ENCODE measurements at places on chromosomes 11 and 22. TPM values are rescaled to one million over a fixed set of nuclear protein-coding genes. Genes with fewer than 3 reads are reported as not detected.

Gene CASP5
- polyA plus RNA-seq = 15.2 TPM

Gene CTTN
- polyA plus RNA-seq = 224 TPM

Gene EFCAB6
- 1.5 TPM for polyA plus RNA-seq

Gene RPL3
- polyA plus RNA-seq = 3,924 TPM

Gene MMP1
- 5.5 TPM for polyA plus RNA-seq

Gene RNF121
- polyA plus RNA-seq = 42.9 TPM

Gene GNG3
- polyA plus RNA-seq = 10.9 TPM

Gene SORL1
- polyA plus RNA-seq = 31.0 TPM

Gene CDKN1C
- polyA plus RNA-seq = 197 TPM

Gene POU2AF1
- 1.2 TPM for polyA plus RNA-seq

Gene NPTXR
- 9.8 TPM for polyA plus RNA-seq

Gene CECR2
- polyA plus RNA-seq = 1.7 TPM

- DNase-seq = no peak
- no peak overlapping the region for H3K4me3 ChIP-seq
- no peaks in the 10 kb centered on the region for H3K27me3 ChIP-seq
- peaks cover 32% of the 10 kb centered on the region for H3K36me3 ChIP-seq
- no peaks in the 10 kb centered on the region for H3K4me1 ChIP-seq
These were observed 11.3 kb upstream of the BACE1-AS start for GRCh38 chr11:117279711-117280376.

DNA sequence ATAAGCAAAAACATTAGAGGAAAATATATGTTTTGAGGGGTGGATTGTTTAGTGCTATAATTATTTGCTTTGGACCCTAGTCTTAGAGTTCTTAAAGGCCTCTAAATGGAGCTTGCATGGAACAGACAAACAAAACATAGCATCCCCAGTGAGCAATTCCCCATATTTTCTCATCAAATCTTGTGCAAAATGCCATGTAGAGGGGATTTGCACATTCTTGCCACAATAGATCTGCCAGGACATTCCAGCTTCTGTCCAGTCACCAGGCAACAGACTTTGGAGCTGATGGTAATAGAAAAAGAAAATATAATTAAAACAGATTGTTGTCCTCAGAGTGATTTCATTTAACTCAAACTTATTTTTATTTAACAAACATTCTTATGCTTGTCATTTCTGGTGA, 360.3 kb upstream of the PDGFD start:
- no peaks in the 10 kb centered on the region for H3K36me3 ChIP-seq
- no peaks in the 10 kb centered on the region for H3K27me3 ChIP-seq
- no peaks in the 10 kb centered on the region for H3K4me1 ChIP-seq
- DNase-seq = no peak
- no peak overlapping the region for H3K4me3 ChIP-seq
- H3K27ac ChIP-seq = no peak overlapping the region

- H3K4me1 ChIP-seq = peaks cover 61% of the 10 kb centered on the region
- peak overlapping the region; percentile 66 for H3K27ac ChIP-seq
- no peaks in the 10 kb centered on the region for H3K36me3 ChIP-seq
- peak overlapping the region; percentile 75 for H3K4me3 ChIP-seq
- DNase-seq = no peak
These were observed 39.3 kb upstream of the CELSR1 start for GRCh38 chr22:46576556-46577367.

GRCh38 chr11:122199661-122200060, 83.6 kb upstream of the BLID start:
- H3K27ac ChIP-seq = no peak overlapping the region
- peaks cover 10% of the 10 kb centered on the region for H3K4me1 ChIP-seq
- no peaks in the 10 kb centered on the region for H3K36me3 ChIP-seq
- no peak overlapping the region for H3K4me3 ChIP-seq

DNA sequence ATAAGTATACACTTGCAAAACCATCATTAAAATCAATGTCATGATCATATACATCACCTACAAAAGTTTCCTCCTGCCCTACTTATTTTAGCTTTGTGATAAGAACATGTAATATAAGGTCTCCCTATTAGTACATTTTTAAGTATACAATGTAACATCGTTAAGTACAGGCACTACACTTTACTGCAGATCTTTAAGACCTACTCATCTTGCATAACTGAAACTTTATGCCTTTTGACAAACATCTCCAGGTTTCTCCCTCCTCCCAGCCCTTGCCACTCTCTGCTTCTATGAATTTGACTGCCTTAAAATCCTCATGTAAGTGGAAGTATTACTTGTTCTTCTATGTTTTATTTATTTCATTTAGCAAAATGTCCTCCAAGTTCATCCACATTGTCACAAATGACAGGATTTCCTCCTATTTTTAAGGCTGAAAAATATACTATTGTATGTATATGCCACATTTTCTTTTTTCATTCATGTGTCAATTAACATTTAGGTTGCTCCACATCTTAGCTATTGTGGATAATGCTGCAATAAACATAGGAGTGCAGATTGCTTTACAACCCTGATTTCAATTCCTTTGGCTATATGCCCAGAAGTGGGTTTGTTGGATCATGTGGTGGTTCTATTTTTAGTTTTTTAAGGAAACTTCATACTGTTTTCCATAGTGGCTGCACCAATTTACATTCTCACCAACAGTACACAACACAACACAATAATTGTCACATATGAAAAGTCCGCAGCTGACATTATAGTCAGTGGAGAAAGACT, 471.1 kb upstream of the ANO3 start:
- no peak overlapping the region for H3K27ac ChIP-seq
- H3K36me3 ChIP-seq = no peaks in the 10 kb centered on the region
- H3K27me3 ChIP-seq = no peaks in the 10 kb centered on the region
- no peaks in the 10 kb centered on the region for H3K4me1 ChIP-seq
- H3K4me3 ChIP-seq = no peak overlapping the region

GRCh38 chr11:119573858-119574257, 150.9 kb upstream of the THY1 start:
- H3K4me1 ChIP-seq = peaks cover 6% of the 10 kb centered on the region
- H3K36me3 ChIP-seq = no peaks in the 10 kb centered on the region
- H3K27ac ChIP-seq = no peak overlapping the region
- DNase-seq = no peak

GRCh38 chr11:69213964-69214363, 58.2 kb downstream of the SMIM38 start:
- H3K4me3 ChIP-seq = no peak overlapping the region
- no peaks in the 10 kb centered on the region for H3K27me3 ChIP-seq
- no peak overlapping the region for H3K27ac ChIP-seq
- H3K36me3 ChIP-seq = no peaks in the 10 kb centered on the region

DNA sequence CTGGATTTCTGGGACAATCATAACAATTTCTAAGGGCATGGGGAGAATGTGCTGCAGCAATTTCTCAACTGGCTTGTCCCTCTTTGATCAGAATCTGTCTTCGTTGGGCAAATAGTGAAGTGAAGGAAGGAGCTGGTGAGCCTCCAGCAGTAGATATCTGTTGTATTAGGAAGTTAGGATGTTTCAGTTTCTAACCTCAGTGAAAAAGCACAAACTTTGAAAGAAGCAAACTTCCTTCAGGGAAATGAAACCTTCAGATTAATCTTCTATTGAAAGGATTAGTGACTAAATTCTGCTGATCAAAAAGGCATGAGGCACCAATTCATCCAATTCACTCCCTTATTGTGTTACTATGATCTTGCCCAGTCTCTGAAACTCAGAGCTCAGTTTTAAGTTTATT, 24.3 kb downstream of the LMO2 start:
- no peaks in the 10 kb centered on the region for H3K36me3 ChIP-seq
- H3K27ac ChIP-seq = no peak overlapping the region
- no peak overlapping the region for H3K4me3 ChIP-seq
- peaks cover 3% of the 10 kb centered on the region for H3K4me1 ChIP-seq

GRCh38 chr11:66800720-66801428, 42.4 kb upstream of the RCE1 start:
- DNase-seq = no peak
- H3K4me1 ChIP-seq = no peaks in the 10 kb centered on the region
- H3K36me3 ChIP-seq = peaks cover 2% of the 10 kb centered on the region
- no peaks in the 10 kb centered on the region for H3K27me3 ChIP-seq
- no peak overlapping the region for H3K27ac ChIP-seq
- no peak overlapping the region for H3K4me3 ChIP-seq

- no peak overlapping the region for H3K4me3 ChIP-seq
- H3K36me3 ChIP-seq = no peaks in the 10 kb centered on the region
- peaks cover 2% of the 10 kb centered on the region for H3K27me3 ChIP-seq
- DNase-seq = peak; percentile 20
These were observed 87.0 kb downstream of the CSNK2A3 start for GRCh38 chr11:11265994-11266606.

- H3K4me1 ChIP-seq = peaks cover 13% of the 10 kb centered on the region
- H3K4me3 ChIP-seq = no peak overlapping the region
- H3K27me3 ChIP-seq = no peaks in the 10 kb centered on the region
These were observed 35.5 kb downstream of the PIWIL4 start for GRCh38 chr11:94602430-94603372.

DNA sequence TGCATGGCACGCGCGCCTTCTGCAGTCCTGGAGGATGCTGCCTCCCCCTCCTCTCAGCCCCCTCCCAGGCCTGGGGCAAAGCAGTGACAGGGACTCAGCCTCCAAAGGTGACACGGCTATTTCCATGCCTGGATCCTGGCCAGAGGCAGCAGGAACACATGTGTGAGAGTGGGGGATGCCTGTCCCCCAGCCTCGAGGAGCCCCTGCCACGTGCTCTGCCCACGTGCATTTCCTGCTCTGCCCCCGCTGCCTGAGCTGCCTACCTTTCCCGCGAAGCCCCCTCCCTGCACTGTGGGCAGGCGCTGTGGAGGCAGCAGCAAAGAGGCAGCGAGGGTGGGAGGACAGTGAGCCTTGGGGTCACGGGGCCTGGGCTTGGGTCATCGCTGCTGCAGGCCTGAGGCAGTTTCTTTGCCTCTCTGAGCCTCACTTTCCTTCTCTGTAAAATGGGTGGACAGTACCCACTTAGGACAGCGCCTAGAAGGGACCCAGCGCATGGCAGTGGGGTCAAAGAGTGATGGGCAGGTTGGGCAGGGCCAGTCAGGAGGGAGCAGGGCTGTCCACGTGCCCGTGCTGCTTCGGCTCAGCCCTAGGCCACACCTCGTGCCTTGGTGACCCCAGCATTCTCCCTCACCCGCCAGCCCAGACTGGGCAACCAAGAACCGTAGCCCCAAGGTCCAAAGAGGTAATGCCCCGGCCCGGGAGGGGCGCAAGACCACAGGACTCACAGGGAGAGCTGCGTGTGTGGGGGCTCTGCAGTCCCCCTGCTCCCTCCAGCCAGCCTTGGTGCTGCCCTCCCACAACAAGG, 48.6 kb downstream of the FLRT1 start:
- H3K27ac ChIP-seq = no peak overlapping the region
- H3K4me1 ChIP-seq = peaks cover 9% of the 10 kb centered on the region
- H3K4me3 ChIP-seq = no peak overlapping the region
- no peaks in the 10 kb centered on the region for H3K36me3 ChIP-seq
- no peak for DNase-seq

DNA sequence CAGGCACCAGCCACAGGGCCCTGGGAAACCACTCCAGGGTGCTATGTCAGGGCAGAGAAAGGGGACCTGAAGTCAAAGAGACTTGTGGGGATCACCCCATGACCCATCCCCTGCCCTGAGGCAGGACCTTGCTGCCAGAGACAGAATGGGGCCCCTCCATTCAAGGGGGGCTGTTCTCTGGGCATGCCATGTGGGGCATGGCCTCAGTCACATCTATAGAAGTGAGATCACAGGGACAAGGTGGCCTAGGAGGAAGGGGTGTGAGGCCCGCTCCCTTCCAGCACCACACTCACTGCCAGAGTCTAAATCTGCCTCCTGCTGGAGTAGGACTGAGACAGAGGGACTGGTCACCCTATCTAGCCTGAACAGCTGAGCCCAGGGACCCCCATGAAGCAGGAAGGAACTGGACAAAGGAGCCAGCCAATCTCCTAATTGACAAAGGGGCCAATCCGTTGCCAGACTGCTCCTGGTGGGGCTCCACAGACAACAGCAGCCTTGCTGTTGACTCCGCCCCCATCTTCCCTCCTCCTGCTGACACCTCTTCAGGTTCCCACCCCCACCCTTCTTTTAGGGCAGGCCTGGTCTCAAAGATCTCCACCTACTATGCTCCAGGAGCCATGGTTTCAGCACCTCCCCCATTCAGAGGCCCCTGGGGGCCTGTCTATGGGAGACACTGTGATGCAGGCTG, 26.0 kb downstream of the NEAT1 start:
- peaks cover 22% of the 10 kb centered on the region for H3K36me3 ChIP-seq

DNA sequence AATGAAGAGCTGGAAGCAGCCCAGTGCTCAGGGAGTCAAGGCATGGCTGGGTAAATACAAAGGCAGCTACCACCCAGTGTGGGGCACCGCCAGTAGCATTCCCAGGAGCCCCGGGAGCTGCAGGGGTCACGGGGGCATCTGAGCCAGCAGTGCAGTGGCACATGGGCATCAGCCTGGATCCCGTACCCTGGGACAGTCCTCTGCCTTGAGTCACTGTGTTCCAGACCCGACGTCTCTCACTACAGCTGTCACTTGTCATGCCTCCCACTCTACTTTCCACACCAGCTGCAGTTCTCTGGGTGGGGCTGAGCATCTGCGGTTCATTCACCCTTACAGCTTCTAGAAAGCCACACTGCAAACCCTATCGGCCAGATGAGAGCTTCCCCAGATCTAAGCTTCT, 29.6 kb downstream of the DHCR7 start:
- no peak overlapping the region for H3K27ac ChIP-seq
- no peaks in the 10 kb centered on the region for H3K4me1 ChIP-seq
- no peaks in the 10 kb centered on the region for H3K27me3 ChIP-seq
- no peak for DNase-seq
- H3K4me3 ChIP-seq = no peak overlapping the region
- H3K36me3 ChIP-seq = no peaks in the 10 kb centered on the region

DNA sequence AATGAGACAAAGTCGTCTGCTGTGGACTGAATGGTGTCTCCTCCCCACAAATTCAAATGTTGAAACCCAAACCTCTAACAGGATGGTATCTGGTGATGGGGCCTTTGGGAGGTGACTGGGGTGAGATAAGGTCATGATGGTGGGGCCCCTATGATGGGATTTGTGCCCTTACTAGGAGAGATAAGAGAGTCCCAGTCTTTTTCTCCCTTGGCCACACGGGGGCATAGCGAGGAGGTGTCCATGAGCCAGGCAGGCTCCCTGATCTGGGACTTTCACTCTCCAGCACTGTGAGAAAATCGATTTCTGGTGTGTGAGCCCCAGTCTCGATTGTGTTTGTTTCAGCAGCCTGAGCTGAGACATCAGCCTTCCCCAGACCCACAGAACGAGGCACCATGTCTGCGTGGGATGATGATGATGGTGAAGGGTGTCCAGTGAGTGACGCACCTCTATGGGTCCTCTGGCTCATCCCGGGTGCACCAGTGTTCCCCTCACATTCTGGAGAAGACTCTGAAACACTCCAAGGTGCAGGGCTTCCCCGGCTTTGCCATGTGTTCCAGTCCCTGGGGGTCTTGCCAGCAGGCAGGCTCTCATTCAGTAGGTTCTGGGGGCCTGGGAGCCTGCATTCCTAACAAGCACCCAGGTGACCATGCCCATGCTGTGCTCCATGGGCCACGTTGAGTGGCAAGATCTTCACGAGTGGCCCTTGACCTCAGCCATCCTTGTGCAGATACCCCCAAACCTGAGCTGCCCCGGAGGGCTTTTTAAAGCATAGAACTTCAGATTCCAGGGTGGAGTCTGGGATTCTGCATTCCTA, 363.0 kb downstream of the CTTN start:
- no peak for DNase-seq
- no peaks in the 10 kb centered on the region for H3K27me3 ChIP-seq
- peaks cover 3% of the 10 kb centered on the region for H3K36me3 ChIP-seq
- H3K4me1 ChIP-seq = no peaks in the 10 kb centered on the region
